ENCODE measurements at places on chromosomes 12 and 14.

GRCh38 chr12:42385326-42385841, 59.4 kb downstream of the PPHLN1 start:
- no peak for DNase-seq

- no peak for DNase-seq
Observed at GRCh38 chr14:73250781-73251500, 13.6 kb downstream of the PAPLN start.

DNA sequence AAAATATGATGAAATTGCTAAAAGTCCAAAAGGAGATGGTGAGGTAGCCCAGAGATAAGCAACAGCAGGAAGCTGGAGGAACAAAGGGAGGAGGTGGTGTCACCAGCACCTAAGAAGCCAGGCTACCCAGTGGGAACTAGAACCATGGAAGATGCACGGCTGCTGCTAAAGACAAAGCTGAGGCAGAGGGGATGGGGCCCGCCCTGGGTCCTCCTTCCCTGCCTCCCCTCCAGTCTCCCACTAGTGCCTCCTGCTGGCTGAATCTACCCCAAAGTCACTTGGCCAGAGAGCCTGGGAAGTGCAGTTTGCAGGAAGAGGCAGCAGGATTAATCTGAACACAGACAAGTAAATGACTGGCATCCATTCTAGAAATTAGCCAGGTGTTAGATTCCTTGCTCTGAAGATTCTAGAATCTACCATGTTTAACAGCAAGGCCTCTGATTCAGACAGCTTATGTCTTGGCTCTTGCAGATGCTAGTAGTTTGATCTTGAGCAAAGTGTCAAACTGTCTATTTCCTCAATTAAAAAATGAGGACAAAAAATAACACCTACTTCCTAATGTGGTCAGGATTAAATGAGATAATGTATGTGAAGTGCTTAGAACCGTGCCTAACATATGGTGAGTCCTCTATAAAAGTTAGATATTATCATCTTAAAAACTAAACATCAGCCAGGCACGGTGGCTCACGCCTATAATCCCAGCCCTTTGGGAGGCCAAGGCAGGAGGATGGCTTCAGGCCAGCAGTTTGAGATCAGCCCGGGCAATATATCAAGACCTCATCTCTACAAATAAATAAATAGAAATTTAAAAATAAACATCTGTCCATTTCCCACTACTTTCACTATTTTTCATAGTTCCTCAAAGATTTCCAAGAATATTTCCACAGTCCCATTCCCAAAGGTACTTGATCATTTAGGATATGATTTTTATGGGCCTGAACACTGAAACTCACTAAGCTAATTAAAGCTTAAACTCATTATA, 5.8 kb upstream of the LRP10 start:
- peak; percentile 71 for DNase-seq

GRCh38 chr14:54651649-54652048, 84.7 kb downstream of the SAMD4A start:
- no peak for DNase-seq

DNA sequence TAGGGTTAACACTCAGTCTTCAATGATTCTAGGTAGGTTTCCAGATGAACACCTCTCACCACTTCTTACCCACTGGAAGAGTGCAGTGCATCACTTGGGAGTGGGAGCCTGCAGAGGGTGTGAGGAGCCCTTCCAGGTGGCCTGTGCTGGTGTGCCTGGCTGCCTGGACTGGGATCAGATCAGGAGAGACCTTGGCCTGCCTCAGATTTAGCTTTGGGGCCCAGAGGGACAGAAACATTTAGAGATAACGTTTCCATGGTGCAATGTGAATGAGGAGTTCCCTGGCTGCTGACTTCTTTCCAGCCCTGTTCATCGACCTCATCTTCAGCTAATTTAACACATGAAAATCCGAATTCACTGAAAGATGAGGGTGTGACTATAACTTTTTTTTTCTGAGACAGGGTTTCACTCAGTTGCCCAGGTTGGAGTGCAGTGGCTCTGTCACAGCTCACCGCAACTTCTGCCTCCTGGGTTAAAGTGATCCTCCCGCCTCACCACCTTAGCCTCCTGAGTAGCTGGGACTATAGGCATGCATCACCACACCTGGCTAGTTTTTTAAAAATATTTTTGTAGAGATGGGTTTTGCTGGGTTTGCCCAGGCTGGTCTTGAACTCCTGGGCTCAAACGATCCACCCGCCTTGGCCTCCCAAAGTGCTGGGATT, 53.6 kb downstream of the SUSD6 start:
- no peak for DNase-seq

- DNase-seq: peak; percentile 60
Observed at GRCh38 chr12:23753628-23754365, 195.7 kb downstream of the SOX5 start.

- peak; percentile 91 for DNase-seq
Observed at GRCh38 chr12:57844709-57845477, 1.6 kb downstream of the CTDSP2 start.

DNA sequence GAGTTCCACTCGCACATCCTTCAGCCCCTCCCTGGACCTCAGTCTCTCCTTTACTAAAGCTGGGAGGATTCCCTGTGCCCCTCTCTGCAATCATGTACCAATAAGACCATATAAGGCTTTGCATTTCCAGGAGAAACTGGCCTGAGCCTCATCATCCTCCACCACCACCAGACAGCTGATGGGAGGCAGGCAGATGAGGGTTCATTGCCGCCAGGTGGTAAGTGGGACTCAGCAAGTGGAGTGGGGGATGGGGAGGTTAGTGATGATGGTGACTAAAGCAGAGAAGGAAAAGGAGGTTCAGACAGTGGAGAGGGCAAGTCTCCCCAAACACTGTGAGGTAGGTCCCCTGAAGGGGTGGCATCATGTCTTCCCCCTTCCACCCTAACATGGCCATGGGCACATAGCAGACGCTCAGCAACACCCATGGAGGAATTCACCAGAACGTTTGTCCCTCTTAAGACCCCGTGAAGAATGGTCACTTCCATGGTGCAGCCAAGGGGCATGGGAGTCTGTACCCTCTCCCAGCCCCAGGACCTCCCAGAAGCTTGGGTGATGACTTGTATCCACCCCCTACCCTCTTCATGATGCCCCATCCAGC, 4.5 kb upstream of the TNFRSF1A start:
- DNase-seq: no peak

GRCh38 chr14:62118461-62118860, 356.2 kb downstream of the SNAPC1 start:
- DNase-seq: peak; percentile 54

DNA sequence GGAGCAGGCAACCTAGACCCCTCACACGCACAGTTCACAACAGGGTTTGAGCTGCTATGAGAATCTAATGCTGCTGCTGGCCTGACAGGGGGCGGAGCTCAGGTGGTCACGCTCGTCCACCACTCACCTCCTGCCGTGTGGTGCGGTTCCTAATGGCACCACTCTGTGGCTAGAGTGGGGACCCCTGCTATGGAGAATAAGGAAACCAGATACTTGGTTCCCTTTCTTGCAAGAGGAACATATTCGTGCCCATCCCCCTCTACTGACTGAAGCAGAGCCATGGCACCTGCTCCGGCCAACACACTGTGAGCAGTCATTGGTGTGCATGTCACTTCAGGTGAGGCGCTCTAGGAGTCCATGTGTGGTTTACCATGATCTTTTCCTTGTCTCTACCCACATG, 30.4 kb upstream of the RIMBP2 start:
- DNase-seq: peak; percentile 43

DNA sequence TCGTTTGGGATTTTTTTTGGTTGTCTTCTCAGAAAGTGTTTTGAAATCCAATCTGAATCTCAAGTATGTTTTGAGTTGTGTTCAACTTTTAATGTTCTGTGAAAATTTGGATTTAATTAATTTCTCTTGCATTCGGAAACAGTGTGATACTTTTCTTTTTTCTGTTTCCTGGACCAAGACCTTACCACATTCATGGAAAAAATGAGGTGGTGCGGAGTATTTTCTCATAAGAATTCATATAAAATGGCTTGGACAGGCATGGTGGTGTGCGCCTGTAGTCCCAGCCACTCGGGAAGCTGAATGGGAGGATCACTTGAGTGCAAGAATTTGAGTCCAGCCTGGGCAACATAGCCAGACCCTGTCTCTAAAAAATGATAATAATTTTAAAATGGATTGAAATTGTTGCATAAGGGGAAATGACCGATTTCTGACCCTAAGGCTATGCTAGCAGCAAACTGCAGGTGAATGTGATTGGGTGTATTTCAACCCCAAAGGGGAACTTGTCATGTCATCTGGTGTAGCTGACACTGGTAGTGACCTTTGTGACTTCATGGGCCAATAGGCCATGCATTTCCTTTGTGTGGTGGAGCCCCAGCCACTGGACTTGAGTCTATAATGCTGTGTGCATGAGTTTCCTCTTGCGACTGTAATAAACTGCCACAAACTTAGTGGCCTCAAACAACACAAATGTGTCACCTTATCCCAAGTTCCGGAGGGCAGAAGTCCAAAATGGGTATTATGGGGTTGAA, 123.5 kb upstream of the RFLNA start:
- no peak for DNase-seq

DNA sequence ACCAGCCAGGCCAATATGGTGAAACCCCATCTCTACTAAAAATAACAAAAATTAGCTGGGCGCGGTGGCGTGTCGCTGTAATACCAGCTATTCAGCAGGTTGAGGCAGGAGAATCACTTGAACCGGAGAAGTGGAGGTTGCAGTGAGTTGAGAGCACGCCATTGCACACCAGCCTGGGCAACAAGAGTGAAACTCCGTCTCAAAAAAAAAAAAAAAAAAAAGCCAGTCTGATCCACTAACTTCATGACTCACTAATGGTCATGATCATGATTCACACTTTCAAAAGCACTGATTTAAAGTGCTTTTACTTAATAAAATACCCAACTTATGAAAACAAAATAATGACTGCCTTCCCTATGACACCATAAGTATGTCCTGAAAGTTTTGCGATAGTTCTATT, 38.4 kb upstream of the CPM start:
- no peak for DNase-seq

GRCh38 chr14:99784508-99784907, 8.7 kb upstream of the EML1 start:
- DNase-seq: no peak

GRCh38 chr14:84144166-84144565, 1385.8 kb upstream of the FLRT2 start:
- no peak for DNase-seq

GRCh38 chr14:59870277-59871165, at the start of gene RTN1:
RTN1 (minus strand) TSS chr14:59870776; CDS start chr14:59870630, 146 bp downstream.
- DNase-seq: peak; percentile 86

DNA sequence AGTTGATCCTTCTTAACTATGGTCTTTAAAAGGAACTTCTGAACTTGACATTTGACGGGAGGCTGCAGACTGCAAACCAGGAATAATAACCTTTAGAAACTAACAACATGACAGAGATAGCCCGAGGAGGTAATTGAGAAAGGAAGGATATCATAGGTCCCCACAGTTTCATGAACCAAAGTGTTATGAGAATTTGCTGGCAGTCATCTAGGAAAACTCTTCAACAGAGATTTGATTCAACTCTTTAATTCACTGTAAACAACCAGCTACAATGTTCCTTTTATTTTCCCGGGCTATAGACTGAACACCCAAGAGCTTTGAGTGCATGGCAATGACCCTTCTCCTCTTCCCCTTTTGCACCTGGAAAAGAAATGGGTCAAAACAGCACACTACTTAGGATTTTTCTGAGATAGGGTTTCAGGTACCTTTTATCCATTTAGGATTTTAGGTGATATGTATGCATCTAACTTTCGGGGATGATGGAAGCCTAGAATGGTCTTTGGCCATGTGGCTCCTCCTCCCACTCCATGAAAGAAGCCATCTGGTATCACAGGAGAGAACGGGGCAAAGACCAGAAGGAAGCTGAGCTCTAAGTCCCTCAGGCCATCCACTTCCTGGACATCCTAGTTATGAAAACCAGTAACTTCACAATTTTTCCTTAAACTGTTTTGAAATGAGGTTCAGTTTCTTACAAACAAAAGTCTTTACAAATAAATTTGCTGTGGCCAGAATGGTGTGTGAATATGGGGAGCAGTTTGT, 23.0 kb downstream of the GLT8D2 start:
- no peak for DNase-seq

DNA sequence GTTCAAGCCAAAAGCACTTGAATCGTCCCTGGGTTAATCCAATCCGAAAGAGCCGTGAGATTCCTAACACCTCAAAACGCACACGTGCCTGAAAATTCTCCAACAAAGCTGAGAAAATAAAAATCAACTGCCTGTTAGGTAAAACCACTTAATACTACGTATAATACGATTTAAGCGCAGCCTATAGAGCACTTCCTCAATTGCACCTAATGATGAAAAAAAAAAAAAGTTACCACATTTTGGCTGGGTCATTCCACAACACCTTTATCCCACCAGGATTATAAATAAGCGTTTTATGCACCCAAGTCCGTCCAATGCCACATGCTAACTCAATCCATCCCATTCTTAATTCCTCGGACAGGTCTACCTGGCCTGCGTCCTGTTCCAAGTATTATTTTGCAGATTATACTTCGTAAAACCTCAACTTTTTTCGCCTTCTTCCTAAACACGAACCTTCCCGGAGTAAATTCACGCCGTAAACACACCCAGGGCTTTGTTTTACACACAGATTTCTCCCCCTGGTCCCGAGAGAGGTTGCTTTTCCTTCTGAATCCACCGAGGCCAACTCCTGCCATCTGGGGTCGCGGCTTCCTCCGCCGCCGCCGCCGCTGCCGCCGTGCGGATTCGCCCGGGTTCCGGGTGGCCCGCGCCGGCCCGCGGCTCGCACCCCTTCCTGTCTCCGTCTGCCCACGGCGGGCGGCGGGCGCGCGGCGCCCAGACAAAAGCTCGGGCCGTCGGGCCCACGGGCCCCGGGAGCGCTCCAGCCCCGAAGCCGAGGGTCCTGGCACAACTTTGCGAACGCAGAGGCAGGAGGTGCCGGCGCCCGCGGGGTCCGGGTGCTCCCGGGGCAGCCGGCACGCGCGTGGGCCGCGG, 66.2 kb downstream of the RNF34 start:
- DNase-seq: no peak

GRCh38 chr12:45669093-45669492, 60.4 kb upstream of the ARID2 start:
- DNase-seq: no peak

DNA sequence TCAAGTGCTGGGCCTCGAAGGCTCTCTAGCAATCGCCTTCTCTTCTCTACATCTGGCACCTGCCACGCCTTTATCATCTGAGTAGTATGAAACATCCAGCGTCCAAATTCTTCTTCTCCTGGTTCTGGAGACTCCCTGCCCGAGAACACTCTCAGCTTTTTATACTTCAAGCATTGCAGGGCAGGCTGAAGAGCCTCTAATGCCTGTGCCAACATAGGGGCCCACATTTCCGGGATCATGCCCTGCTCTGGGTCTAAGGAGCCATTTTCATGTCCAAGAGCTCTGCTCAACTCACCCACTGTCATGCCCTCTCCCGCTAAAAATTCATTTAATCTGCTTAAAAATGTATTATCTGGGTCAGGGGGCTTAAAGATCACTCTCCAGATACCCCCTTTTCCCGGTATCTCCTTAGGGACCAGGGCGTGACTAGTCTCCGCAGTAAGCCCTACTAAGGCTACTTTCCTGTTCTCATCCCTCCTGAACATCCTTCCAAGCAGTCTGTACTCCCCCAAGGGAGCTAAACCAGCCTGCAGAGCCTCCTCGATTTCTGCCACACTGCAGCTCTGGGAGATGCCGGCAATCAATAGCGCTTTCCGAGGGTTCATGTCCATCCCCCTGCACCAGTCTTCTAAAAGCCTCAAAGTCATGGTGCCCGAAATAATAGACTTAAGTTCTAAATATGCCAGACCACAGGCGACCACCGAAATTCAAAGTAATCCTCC, 940 bp downstream of the MOAP1 start:
- no peak for DNase-seq

Measured in islet precursor cell (in vitro differentiated cells).